Fibroblast of skin of abdomen (primary cell): ENCODE measurements at places on chromosomes 1 and 21.

- no peak for DNase-seq
Measured at GRCh38 chr1:182620924-182621585, 16.9 kb upstream of the RGS16 start.

GRCh38 chr1:66360285-66360724, 173.6 kb upstream of the SGIP1 start:
- DNase-seq = no peak

- no peak for DNase-seq
Measured at GRCh38 chr1:161907265-161907664, 116.4 kb downstream of the OLFML2B start.

GRCh38 chr1:181662606-181663005, 179.3 kb downstream of the CACNA1E start:
- no peak for DNase-seq

DNA sequence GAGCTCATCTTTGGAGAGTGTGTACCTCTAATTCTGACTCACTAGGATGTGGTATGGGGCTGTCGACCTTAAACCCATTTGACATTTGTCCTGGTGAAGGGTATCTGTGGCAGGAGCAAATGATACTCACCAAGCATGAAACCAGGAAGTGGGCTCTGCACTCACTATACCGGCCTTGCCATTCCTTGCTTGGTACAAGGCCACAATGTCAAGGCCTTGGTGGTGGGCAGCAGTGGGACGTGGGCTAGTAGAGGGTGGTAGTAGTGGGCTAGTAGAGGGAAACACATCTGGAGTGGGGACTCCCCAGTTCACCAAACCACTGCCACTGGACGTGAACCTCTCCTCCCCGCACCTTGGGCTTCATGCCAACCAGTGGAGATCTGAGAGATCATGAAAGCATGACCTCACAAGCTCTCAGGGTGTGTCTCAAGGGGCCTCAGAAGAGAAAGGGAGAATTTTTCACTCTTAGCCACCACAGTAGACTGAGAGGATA, 11.5 kb downstream of the TNFSF4 start:
- DNase-seq = no peak

GRCh38 chr21:25879203-25879602, 144.4 kb downstream of the GABPA start:
- DNase-seq = no peak

GRCh38 chr1:44361478-44361877, 6.4 kb upstream of the ERI3 start:
- DNase-seq = no peak

DNA sequence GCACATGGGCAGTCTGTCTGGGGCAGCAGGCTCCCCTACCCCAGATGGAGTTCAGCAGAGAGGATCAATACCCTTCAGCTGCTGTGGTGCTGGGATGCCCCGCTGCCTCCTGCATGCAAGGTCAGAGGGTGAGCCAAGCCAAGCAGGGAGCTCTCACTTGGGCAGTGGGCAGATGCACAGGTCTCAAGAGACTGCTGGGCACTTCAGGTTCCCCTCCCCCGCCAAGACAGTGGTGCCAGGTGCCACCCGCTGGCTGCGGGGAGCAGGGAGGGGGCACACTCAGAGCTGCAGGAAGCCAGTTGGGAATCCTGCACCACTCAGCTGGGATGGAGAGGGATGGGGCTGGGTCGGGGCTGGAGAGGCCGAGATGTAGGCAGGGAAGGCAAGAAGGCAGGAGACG, 15.8 kb upstream of the EVA1B start:
- no peak for DNase-seq

GRCh38 chr1:206066479-206067171, 13.7 kb downstream of the RHEX start:
- no peak for DNase-seq

- DNase-seq = peak; percentile 93
Measured at GRCh38 chr1:201791779-201792173, 37.2 kb upstream of the IPO9 start.

GRCh38 chr1:25095635-25096200, 136.6 kb downstream of the SYF2 start:
- no peak for DNase-seq

GRCh38 chr1:167770127-167770526, 48.3 kb downstream of the MPZL1 start:
- DNase-seq = no peak

DNA sequence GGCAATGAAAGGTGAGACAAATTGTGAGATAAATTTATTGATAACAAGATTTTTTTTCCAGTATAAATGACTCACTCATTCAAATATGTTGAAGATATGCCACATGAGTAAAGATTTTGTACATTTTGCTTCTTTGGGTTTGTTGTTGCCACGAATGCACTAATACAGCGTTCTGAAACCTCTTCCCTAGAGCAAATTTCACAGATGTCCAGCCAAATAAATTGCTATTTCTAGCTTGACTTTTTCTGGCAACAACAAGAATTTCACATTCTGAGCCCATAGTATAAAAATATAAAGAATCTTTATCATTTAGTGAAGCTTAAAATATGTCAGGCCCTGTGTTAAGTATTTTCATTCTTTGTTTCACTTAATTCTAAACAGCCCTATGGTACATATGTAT, 114.5 kb upstream of the COL24A1 start:
- DNase-seq = no peak

DNA sequence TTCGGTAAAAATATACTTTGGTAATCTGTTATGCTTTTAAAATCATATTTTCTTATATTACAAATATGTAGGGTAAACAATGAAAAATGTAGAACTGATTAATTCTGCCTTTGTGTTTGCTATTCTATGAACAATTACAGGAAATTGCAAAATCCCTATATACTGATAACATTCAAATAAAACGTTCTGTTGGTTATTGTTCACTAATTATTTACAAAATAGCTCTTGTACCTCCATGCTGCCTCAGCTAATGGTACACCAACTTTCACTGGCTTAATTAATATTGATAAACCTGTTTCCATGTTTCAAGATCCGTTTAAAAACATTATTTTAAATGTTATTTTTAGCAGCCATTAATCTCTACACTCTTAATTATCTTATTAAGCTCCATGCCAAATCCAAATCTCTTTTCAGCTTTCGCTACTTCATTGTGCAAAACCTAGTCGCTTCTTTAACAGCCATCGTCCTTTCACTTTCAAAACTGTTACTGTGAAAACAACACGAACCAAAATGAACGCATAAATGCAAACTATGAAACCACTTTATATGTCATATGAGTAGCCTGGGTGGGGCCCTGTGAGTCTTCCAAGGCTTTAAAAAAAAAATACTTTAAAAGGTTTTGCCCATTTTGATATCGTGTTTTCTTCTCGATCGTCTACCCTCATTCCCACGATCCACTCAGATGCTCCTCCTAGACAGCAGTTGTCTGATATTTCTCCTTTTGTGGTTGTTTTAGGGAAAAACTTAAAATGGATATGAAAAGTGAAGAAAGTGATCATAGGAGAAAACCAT, 807.1 kb downstream of the USP25 start:
- no peak for DNase-seq

GRCh38 chr1:236468625-236469024, 55.2 kb upstream of the LGALS8 start:
- no peak for DNase-seq

DNA sequence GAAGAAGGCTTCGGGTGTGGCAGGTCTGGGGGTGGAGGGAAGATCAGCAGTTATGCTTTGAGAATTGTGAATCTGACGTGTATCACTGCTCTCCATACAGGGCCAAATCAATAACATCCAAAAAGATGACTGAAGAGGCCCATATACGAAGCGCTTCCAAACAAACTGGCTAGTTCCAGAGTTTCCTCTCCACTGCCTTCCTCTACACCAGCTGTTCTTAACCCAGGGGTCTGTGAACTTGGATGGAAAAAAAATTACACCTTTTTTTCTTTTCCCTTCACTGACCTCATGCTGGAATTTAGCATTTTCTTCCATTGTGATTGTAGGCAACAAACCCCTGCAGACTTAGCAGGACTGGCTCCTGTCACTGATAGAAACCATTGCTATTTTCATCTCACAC, 77.1 kb upstream of the NBL1 start:
- DNase-seq = no peak

GRCh38 chr1:208988811-208989222, 594.7 kb upstream of the CAMK1G start:
- DNase-seq = peak; percentile 69

- DNase-seq = peak; percentile 54
Measured at GRCh38 chr1:39720094-39720999, 18.3 kb upstream of the PPIE start.

DNA sequence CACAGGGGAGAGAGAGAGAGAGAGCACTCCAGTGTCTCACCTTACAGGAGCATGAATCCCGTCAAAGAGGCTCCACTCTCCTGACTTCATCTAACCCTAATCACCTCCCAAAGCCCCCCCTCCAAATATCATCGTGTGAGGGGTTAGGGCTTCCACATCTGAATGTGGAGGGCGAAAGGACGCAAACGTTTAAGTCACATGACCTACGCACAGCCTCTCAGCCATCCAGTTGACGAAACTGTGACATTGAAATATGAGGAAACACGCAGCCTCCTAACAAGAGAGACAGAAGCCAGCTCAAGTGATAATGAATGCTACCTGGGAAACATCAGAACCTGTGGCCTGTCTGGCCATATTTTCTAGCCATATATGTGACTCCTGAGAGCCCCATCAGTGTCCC, 63.7 kb downstream of the MATN1 start:
- no peak for DNase-seq

DNA sequence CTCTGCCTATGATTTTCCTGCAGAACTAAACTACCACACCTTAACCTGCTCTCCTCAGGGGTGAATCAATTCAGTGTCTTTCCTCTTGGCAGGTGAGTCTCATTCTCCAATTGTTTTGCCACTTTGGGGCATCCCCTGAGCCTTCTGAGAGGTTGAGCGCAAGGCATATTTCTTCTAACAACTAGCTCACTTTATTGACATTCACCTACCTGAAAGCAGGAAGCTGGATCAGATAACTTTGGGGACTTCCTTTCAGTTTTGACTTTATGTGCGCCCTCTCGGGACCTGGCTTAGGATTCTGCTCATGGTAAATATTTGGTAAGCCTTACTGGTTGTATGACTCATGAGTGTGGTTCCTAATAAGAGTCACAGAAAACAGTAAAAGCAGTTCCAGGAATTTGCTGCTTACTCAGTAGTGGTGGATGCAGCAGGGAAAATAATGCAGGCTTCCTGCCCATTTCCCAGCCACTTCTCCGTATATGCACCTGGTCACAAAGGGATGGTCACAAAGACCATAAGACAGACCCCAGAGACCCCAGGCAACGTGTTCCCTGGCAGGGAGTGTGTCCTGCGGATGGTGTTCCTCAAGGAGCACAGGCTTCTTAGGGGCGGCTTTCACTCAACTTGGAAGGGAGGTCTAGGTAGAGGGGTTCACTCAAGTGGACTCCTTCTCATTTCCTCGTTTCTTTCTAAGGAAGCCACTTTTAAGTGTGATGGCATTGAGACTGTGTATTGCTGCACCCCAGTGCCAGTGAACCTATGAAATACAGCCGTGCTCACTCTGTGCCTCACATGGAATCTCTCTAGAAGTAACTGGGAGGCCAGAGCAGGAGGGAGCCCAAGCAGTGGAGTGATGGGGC, 22.0 kb upstream of the BATF3 start:
- peak; percentile 72 for DNase-seq

DNA sequence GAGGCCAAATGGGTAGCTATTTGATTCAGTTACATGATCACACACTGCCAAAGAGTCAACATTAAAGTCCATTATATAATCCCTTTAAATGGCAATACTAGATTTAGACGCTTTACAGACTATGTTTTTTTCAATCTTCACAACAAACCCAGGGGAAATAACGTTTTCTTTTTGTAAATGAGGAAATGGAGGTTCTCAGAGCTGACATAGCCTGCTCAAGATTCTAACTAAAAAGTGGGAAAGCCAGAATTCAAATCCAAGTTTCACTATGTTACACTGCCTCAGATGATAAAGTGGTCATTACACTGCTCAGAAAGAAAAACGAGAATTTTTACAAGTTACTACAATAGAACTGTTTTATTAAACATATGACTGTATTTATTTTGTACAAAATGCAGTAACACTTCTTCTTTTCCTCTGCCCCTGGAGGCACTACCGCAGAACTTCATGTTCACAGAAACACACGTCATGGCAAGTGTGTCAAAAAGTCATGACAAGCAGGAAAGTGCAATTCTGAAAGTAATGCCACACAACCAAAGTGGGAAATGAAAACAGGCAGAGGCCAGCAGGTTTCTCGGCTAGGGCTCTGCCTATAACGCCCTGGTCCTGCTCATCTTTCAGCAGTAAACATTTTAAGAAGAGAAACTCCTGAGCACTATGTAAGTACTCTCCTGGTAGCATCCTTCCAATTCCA, 19.0 kb downstream of the THEMIS2 start:
- DNase-seq = no peak

DNA sequence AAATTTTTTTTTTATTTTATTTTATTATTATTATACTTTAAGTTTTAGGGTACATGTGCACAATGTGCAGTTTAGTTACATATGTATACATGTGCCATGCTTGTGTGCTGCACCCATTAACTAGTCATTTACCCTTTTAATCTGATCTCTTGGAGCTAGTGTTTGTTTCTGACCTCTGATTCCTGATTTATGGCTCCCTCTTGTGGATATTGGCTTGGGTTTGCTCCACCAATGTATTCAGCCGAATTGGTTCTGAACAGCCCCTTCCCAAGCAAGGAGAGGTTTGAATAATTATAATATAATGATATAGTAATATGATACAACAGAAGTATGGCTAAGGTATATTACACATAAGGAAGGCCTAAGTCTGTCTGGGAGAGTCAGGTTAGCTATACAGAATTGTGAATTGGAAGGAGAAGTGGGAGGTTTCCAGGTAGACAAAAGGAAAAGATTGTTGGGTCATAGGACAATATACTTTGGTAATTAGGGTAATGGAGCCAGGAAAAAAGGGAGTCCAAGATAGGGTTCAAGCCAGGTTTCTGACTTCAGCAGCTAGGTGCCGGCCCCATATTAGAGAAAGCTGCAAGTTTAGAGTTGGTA, 53.1 kb upstream of the HMCN1 start:
- DNase-seq = peak; percentile 49

DNA sequence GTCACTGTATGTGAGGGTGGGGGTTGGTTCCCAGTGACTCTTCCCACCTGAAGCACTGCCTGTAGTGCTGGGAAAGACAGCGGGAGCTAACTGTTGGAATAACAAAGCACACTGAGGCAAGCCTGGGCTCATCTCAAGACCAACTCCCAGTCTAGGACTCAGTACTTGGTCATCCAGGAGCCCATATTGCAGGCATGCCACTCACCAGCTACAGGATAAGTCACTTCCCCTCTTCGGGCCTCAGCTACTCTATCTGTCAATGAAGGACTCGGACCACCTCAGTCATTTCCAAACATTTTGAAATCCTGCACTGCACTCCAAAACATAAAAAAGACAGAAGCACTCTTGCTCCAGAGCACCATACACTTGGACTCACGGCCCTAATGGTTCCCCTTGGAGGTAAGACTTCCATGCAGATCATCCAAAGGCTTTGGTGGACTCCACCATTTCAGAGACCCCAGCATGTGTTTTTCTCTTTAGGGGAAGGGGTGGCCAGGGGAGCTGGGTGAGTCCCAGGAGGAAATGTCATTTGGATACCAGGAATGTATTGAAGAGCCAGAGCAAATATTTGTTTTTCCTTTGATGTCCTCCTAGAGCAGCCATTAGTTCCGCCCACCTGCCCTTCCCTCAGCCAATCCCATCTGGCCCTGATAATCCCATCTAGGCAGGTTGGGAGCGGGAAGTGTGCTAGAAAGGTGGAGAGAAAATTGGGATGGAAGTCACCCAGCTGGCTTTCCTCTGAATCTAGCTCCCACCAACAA, 3.1 kb downstream of the NUAK2 start:
- DNase-seq = no peak

- DNase-seq = no peak
Measured at GRCh38 chr1:188325211-188325610, 1496.5 kb downstream of the PLA2G4A start.

- no peak for DNase-seq
Measured at GRCh38 chr21:25912402-25912746, 177.6 kb downstream of the GABPA start.

- DNase-seq = no peak
Measured at GRCh38 chr1:113630340-113631327, 128.7 kb downstream of the PHTF1 start.
